ENCODE measurements at places on chromosomes 3 and 15. TPM values are rescaled to one million over a fixed set of nuclear protein-coding genes. Genes with fewer than 3 reads are reported as not detected.
A peak's percentile ranks its signal among the peaks of the same experiment; 100 is the strongest.

GRCh38 chr3:3178498-3179328 lies 778 bp downstream of the CRBN start:
- H3K36me3 ChIP-seq, result peaks cover 6% of the 10 kb centered on the region
- DNase-seq, result no peak
- H3K27ac ChIP-seq, result peak overlapping the region; percentile 88
- H3K4me3 ChIP-seq, result peak overlapping the region; percentile 68

GRCh38 chr3:17936736-17937480 lies 194.5 kb upstream of the TBC1D5 start:
- H3K4me3 ChIP-seq, result no peak overlapping the region
- no peaks in the 10 kb centered on the region for H3K4me1 ChIP-seq
- no peaks in the 10 kb centered on the region for H3K36me3 ChIP-seq
- DNase-seq, result no peak
- no peak overlapping the region for H3K27ac ChIP-seq
- no peaks in the 10 kb centered on the region for H3K27me3 ChIP-seq

DNA sequence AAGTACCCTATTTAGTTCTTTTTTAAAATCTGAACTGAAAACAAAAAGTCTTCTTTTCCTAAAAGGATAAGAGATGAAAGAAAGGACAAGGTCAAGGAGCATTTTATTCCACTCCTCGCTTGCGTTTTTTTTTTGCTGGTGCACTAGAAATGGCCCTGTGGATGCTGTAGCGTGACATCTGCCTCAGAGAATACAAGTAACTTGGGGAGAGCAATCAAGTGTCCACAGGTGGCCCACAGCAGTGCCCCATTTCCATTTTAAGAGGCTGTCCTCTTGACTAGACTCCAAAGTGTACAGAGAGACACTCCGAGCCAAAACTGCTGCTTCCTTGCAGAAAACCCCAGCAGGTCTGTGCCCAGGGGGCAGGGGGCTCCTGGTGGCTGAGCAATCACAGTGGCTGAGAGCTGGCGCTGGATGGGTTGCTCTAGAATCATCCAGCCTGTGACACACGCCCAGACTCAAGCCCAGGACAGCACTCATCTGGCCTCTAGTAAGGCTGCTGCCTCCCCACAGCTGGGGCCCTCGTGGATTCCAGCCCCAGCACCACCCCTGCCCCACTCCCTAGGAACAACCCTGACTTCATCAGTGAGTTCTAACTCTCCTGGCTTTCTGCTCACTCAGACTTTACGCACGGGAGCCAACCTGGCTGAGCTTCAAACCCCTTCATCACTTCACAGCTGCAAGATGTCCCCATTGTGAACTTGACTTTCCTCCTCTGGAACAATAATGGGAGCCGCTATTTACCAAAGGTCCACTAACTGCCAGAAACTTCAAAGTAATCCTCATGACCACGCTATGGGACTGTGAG lies 71.1 kb upstream of the SPATA12 start:
- H3K36me3 ChIP-seq, result no peaks in the 10 kb centered on the region
- H3K4me1 ChIP-seq, result peaks cover 8% of the 10 kb centered on the region
- H3K27me3 ChIP-seq, result no peaks in the 10 kb centered on the region
- DNase-seq, result no peak
- H3K4me3 ChIP-seq, result no peak overlapping the region
- H3K27ac ChIP-seq, result no peak overlapping the region

- H3K4me1 ChIP-seq, result no peaks in the 10 kb centered on the region
- no peak overlapping the region for H3K27ac ChIP-seq
- no peaks in the 10 kb centered on the region for H3K27me3 ChIP-seq
- DNase-seq, result no peak
Measured at GRCh38 chr3:124972457-124972856, 37.9 kb upstream of the MUC13 start.

DNA sequence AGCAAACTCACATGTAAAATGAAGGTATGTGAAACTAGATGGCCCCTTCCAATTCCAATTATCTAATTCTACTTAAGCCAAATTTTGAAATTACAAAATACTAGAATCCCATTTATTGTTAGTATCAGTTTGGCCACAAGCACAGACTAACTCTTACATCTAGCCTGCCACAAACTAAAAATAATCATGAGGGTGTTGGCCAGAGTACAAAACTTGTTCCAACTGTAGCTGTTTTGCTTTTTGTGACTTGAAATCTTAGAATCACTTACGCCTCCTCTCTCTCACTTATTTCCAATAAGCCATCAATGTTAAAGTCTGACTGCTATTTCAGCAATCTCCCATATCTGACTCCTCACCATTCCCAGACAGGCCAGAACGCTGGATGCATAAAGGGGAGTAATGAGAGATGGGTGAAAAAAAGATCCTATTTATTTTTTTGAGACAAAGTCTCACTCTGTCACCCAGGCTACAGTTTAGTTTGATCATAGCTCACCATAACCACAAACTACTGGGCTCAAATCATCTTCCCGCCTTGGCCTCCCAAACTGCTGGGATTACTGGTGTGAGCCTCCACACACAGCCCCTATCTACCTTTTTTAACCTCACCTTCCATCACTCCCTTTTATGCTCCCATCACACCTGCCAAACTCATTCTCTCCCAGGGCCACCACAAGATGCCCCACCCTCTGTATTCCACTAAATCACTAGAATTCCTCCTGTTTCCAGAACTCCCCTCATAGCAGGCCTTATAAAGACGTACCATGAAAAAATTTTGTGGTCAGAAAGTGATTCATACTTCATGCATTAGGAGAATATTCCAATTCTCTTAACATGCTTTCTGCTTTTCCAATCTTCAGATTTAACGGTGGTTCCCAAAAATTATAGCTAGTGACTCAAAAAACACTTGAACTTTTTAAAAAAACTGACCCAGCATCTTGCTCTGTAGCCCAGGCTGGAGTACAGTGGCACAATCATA lies 36.5 kb downstream of the ATOSA start:
- H3K4me3 ChIP-seq, result no peak overlapping the region
- no peak overlapping the region for H3K27ac ChIP-seq
- H3K36me3 ChIP-seq, result peaks cover 2% of the 10 kb centered on the region
- no peak for DNase-seq
- no peaks in the 10 kb centered on the region for H3K4me1 ChIP-seq

DNA sequence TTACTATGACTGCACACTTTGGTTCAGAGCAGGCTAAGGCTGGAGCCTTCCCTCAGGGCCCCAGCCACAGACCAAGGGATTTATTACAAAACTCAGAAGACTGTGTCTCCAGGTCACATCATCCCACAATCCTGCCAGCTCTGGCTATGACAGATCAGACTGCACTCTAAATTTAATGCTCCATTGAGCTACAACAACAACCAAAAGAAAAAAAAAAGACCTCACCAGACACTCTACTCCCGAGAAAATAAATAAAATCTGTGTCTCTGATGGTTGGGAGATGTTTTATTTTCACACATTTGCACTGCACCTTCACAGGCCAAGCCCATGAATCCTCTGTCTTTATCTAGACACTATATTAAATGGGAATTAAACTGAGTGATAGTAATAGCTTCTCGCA lies 50.8 kb upstream of the CTNNB1 start:
- no peaks in the 10 kb centered on the region for H3K27me3 ChIP-seq
- no peaks in the 10 kb centered on the region for H3K36me3 ChIP-seq
- no peak overlapping the region for H3K27ac ChIP-seq
- no peaks in the 10 kb centered on the region for H3K4me1 ChIP-seq
- H3K4me3 ChIP-seq, result no peak overlapping the region

DNA sequence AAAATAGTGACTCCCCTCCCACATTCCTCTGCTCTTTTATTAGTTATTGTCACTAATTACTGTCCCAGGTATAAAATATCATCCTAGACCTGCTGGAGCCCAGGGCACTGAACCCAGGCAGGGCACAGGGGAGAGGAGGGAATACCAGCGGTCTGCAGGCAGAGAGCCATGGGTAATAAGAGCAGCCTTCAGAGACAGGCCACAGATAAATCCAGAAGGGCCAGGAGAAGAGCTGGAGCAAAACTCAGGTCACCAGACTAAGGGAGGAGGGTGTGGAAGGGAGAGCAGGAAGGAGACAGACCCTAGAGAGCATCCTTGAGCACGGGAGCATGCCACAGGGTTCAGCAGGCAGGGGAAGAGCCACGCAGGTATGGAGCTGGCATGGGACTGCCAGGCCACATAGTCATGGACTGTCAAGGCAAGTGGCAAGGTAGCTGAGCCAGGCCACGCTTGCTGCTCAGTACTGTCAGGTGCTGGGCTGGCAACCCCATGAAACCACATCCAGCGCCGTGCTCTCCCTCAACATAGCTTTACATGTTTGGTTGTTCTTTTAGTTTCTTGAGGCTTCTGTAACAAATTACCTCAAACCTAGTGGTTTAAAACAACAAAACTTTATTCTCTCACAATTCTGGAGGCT lies 15.6 kb upstream of the CAPN3 start:
- no peak for DNase-seq
- no peaks in the 10 kb centered on the region for H3K27me3 ChIP-seq
- H3K36me3 ChIP-seq, result no peaks in the 10 kb centered on the region
- no peaks in the 10 kb centered on the region for H3K4me1 ChIP-seq
- no peak overlapping the region for H3K27ac ChIP-seq

- no peaks in the 10 kb centered on the region for H3K27me3 ChIP-seq
- no peak overlapping the region for H3K27ac ChIP-seq
- no peaks in the 10 kb centered on the region for H3K36me3 ChIP-seq
Measured at GRCh38 chr15:38217191-38217595, 35.4 kb upstream of the SPRED1 start.

DNA sequence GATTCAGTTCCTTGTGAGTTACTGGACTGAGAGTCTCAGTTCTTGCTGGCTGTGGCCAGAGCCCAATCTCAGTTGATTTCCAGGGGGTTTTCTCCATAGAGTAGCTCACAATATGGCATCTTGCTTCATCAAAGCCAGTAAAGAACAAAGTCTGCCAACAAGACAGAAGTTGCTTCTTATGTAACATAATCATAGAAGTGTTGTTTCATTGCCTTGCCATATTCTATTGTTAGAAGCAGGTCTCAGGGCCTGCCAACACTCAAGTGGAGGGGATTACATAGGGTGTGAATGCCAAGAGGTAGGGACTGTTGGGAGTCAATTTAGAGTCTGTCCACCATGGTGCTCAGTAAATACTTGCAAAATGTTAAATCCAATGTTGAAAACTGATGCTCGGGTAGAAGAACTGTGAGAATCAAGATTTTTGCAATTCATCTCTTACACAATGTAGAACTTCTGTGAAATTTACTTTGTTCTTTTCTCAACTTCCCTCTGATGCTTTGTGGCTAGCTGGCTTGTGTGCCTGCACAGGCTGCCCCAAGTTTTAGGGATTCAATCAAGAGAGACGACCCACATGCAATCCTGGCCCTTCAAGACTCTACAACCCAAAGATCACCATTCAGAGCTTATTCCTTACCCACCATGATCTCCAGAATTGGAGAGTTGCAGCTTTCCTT lies 13.3 kb upstream of the PXYLP1 start:
- no peaks in the 10 kb centered on the region for H3K27me3 ChIP-seq
- H3K4me3 ChIP-seq, result no peak overlapping the region
- DNase-seq, result no peak

- H3K4me1 ChIP-seq, result no peaks in the 10 kb centered on the region
- H3K4me3 ChIP-seq, result no peak overlapping the region
- no peaks in the 10 kb centered on the region for H3K27me3 ChIP-seq
Measured at GRCh38 chr3:58608648-58609047, 31.5 kb upstream of the FAM107A start.

DNA sequence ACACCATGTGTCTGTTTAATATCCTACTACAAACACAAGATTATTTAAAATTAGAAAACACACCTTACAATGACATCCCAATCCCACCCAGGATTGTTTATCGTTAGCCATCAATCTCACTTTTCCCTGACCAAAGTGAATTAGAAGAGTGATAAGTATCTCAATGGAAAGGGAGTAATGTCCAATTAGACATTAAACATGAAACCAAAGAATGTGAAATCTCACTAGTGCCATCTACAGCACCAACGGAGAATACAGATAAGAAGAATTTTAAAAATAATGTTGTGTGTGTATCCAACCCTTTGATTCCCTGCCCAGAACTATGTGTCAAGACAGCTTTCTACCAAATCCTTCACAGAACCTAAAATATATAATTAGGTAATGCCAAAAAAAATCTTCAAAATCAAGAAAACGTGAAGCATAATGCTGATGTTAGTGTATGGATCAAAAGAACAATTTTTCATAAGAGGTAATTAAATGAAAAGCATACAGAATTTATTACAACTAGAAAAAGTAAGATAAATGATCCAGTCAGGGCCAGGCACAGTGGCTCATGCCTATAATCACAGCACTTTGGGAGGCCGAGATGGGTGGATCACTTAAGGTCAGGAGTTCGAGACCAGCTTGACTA lies 64.2 kb downstream of the SCAPER start:
- DNase-seq, result no peak
- H3K4me1 ChIP-seq, result no peaks in the 10 kb centered on the region

DNA sequence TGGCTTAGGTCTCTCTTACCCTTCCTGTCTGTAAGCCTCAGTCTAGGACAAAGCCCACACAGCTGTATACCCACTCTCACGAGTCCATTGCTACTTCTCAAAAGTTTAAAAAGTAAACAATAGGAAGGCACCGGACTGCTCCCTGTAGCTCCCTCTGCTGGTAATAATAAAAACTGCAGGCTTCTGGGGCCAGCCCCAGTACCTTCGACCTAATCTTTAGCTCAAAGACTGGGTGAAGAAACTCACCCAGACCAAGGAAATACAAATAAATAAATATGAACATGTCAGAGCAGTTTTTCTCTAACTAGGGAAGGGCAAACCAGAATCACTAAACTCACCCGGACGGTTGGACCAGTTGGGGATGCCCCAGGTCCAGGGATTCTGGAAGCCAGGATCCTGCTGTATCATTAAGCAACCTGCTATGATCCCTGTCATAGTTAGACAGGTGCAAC lies 5.0 kb downstream of the FAM219B start:
- H3K27me3 ChIP-seq, result no peaks in the 10 kb centered on the region
- no peak overlapping the region for H3K4me3 ChIP-seq
- peak; percentile 59 for DNase-seq
- H3K36me3 ChIP-seq, result peaks cover 25% of the 10 kb centered on the region

WNT5A gene
- not detected for total RNA-seq

SPG21 gene
- total RNA-seq, result 66.3 TPM

All from CD8-positive, alpha-beta memory T cell (primary cell).